ENCODE measurements at places on chromosomes 6 and 20.
A peak's percentile ranks its signal among the peaks of the same experiment; 100 is the strongest.

DNA sequence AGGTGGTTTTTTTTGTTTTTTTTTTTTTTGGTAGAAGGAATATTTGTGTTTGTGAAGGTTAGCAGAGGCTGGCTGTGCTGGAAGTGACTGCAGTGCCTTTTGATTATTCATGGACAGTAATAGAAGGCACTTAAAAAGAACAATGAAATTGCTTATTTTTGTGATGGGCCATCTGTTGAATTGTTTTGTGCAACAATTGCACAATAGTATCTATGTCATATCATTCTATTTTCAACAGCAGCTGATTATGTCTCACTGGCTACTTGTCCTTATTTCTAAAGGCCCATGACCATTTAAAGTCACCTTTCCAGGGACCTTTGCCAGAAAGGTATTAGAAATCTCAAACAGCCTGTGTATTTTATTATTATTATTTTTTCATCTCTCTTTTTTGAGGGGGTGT, 70.6 kb downstream of the AFG1L start:
- no peak for DNase-seq

DNA sequence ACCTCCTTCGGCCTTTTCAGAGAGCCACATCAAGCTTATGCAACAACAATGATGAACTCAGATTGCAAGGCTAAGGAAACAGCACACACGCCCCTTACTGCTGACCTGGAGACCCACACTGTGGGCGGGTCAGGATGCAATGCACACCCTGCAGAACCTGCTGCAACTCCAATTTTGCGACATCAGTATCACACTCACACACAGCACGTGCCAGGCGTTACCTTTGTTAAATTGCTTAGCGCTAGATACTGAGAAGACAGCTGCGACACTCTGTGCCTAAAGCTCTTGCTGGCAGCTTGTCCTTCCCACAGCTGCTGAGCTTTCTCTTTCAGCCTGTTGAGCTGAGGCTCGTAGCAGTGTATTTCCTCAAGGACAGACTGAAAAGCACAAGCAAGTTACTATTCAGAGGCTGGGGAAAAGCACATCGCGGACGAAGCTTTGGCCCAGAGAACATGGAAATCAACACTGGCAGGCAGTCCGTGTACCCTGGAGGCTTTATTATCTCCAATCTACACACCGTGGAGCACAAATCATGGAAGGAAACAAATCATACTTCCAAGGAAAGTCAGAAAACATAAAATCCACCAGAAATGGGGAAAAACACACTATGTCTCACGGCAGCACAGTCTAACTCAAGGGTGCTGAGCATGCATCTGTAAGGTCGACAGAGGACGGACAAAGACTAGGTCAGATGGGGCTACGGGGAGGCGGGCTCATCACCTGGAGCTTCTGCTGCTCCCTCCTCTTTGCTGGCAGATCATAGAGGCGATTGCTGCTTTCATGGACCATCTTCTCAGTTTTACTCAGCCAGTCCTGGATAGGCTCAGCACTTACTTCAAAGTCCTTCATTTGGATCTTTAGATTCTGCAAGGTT, 268.2 kb downstream of the SYNE1 start:
- no peak for DNase-seq

GRCh38 chr6:149362289-149362688, 37.8 kb upstream of the SUMO4 start:
- DNase-seq: no peak

- DNase-seq: no peak
Observed at GRCh38 chr6:137623293-137623692, 129.1 kb upstream of the OLIG3 start.

DNA sequence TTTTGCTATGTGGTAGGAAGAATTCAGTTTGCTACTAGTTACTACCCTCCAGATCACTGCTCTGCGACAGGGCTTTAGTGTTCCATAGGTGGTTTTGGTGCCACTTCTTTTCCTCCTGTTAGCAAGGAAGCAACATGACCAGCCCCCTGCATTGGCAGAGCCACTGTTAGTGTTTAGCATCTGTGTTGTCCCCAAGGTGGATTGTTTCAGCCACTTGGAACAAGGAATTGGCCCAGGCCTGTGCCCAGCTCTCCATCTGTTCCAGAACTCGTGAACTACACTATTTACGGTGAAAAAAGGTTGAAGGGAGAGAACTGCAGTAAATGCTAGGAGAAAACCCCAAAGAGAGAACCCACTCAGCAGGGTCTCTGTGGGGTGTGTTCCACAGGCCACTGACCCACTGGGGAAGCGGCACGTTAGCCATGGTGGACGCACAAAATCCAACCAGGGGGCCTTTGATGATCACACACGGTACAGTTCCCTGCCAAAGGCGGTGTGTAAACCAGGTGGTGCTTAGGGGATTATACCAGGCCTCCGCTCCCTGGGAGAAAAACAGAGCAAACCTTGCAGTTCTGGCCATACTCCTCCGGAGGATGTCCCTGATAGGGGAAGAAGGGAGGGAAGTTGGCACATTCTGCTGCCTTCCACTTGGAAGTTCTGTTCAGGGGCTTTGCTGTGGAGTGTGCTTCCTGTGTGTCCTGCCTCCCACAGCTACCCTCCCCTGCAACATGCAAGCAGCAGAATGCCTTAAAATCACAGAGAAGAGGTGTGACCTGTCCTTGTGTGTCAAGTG, 72.3 kb downstream of the LYRM2 start:
- DNase-seq: no peak

- no peak for DNase-seq
Observed at GRCh38 chr20:20241976-20242375, 125.9 kb upstream of the INSM1 start.

DNA sequence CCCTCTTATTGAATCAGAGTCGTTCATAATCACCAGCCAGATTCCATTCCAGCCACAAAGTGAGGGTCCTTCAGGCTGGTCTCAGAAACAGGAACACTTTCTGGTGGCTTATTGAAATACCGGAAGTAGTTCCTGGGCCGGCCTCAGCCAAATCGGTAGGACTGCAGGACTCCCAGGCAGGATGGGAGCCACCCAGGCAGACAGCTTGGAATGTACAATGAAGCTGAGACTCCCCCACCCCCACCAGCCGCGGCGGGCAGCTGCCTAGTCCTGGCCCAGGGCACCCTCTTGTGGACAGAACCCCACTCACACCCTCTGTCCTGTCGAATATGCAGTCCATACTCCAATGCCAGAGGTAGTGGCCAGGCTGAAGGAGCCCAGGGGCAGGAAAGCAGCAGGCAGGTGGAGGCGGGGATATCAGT, 43.8 kb downstream of the MDFI start:
- peak; percentile 37 for DNase-seq

Data from CD8-positive, alpha-beta memory T cell (primary cell).